Aorta (tissue), 5 donors: ENCODE measurements at places on chromosomes 2 and 18.
A peak's percentile ranks its signal among the peaks of the same experiment; 100 is the strongest.

- H3K27me3 ChIP-seq: no peaks in the 10 kb centered on the region
- H3K4me1 ChIP-seq: no peaks in the 10 kb centered on the region
- H3K36me3 ChIP-seq: no peaks in the 10 kb centered on the region
- DNase-seq: no peak
These were observed 125.6 kb downstream of the GRB14 start for GRCh38 chr2:164495491-164496223.

DNA sequence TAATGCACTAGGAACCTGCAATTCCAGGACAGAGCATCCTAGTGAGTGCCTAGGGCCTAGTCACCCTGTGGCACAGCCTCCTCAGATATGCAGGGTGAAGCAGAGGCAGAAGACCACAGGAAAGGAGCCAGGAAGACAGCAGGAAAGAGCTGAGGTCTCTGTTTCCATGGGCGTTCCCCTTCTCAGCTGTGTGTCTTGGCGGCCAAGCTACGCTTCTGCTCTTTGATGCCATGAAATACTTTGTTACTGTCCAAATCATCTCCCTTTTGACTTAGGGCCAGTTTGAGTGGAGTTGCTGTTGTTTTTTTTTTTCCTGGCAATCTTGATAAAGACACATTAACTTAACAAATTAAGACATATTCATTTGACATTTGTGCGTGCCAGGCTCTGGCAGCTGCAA, 67.3 kb downstream of the APOB start:
- no peaks in the 10 kb centered on the region for H3K27me3 ChIP-seq
- peak; percentile 58 for DNase-seq
- no peaks in the 10 kb centered on the region for H3K36me3 ChIP-seq
- no peak overlapping the region for H3K4me3 ChIP-seq
- H3K4me1 ChIP-seq: peaks cover 19% of the 10 kb centered on the region
- H3K27ac ChIP-seq: peak overlapping the region; percentile 73

DNA sequence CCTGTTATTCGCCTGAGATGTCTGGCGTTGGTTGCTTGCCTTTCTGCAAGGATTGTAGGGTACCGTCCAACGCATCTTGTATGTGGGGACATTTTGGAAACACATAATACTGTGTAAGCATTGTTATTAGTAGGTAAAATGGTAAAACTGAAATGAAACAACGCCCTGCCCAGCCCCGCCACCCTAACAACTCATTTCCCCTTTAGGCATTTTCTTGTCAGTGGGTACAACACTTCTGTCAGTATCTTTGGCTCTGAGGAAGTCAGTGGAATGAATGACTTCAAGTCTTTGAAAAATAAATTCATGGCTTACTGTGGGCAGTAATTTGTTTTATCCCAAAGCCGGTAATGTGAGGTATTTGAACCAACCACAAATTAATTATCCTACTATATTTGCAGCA, 86.0 kb downstream of the FMNL2 start:
- no peaks in the 10 kb centered on the region for H3K36me3 ChIP-seq
- DNase-seq: no peak
- peaks cover 9% of the 10 kb centered on the region for H3K4me1 ChIP-seq
- no peak overlapping the region for H3K27ac ChIP-seq

GRCh38 chr2:72669121-72669520, 156.7 kb downstream of the EXOC6B start:
- H3K4me1 ChIP-seq: no peaks in the 10 kb centered on the region
- H3K27me3 ChIP-seq: no peaks in the 10 kb centered on the region
- no peaks in the 10 kb centered on the region for H3K36me3 ChIP-seq
- no peak for DNase-seq
- no peak overlapping the region for H3K27ac ChIP-seq
- no peak overlapping the region for H3K4me3 ChIP-seq

DNA sequence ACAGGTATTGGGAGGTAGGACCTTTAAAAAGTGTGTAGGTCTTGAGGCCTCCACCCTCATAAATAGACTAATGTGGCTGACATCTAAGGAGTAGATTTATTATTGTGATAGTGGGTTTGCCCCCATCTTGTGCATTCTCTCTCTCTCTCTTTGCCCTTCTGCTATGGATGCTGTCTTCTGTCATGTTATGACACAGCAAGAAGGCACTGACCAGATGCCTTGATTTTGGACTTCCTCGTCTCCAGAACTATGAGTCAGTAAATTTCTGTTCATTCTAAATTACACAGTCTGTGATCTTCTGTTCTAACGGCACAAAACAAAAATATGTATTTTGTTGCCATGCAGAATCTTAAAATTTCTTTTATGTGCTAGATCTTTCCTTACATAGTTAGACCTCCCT, 66.9 kb downstream of the ATAD2B start:
- no peak for DNase-seq
- H3K4me3 ChIP-seq: no peak overlapping the region
- no peaks in the 10 kb centered on the region for H3K27me3 ChIP-seq
- peaks cover 9% of the 10 kb centered on the region for H3K36me3 ChIP-seq
- H3K27ac ChIP-seq: no peak overlapping the region
- no peaks in the 10 kb centered on the region for H3K4me1 ChIP-seq

GRCh38 chr2:80105015-80105640, 199.4 kb downstream of the LRRTM1 start:
- H3K27me3 ChIP-seq: no peaks in the 10 kb centered on the region
- no peaks in the 10 kb centered on the region for H3K36me3 ChIP-seq
- H3K4me3 ChIP-seq: no peak overlapping the region
- DNase-seq: no peak
- no peak overlapping the region for H3K27ac ChIP-seq
- no peaks in the 10 kb centered on the region for H3K4me1 ChIP-seq

DNA sequence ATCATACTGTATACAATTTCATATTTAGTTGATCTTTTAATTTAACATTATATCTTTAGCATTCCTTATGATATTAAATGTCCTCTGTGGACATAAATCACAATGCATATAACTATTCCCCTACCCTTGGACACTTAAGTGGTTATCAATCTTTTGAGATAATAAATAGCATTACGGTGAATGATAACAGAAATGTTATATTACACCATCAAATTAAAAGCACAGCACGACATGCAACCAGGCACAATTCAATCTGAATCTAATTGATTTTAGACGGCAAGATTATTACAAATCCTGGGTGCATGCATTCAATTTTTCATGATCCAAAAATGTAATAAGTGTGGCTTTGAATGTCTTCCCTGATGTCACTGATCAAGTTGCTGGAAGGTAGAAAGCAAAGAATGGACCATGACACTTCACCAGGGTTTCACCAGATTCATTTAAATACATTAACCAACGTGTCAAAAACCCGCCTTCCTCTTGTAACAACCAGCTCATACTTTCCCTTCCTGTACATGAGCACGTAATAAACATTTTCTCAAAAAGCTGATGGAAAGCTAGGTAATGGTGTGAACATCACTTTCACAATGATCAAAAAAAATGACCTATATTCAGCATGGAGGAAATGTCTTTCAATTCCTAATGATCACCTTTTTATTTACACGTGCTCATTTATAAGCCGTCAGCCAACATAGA, 513.7 kb upstream of the ID2 start:
- H3K4me3 ChIP-seq: no peak overlapping the region
- H3K27ac ChIP-seq: no peak overlapping the region
- H3K36me3 ChIP-seq: no peaks in the 10 kb centered on the region
- no peak for DNase-seq
- H3K27me3 ChIP-seq: no peaks in the 10 kb centered on the region

GRCh38 chr18:42275138-42275535, 320.1 kb downstream of the PIK3C3 start:
- no peak overlapping the region for H3K4me3 ChIP-seq
- DNase-seq: no peak
- no peaks in the 10 kb centered on the region for H3K4me1 ChIP-seq
- no peaks in the 10 kb centered on the region for H3K27me3 ChIP-seq
- H3K27ac ChIP-seq: no peak overlapping the region
- no peaks in the 10 kb centered on the region for H3K36me3 ChIP-seq

DNA sequence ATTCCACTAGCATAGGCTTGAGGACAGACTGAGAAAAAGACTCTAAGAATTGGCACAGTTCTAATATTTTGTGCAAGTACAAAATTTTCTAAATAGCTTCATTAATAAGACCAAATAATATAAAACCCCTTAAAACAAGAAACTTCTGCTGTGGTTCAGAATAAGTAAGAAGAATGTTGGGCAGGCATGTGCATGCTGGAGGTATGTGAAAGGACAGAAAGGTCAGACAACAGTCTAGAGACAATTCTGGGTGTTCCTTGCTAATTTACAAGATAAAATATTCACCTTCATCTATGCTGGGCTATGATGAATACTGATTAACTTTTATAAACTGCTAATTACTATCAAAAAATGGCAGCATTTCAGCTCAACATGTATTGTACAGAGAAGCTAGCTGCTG, 14.9 kb downstream of the CEBPZOS start:
- H3K27me3 ChIP-seq: no peaks in the 10 kb centered on the region
- DNase-seq: no peak
- peaks cover 3% of the 10 kb centered on the region for H3K36me3 ChIP-seq
- no peak overlapping the region for H3K4me3 ChIP-seq
- no peak overlapping the region for H3K27ac ChIP-seq
- no peaks in the 10 kb centered on the region for H3K4me1 ChIP-seq

GRCh38 chr2:77512507-77512906, 9.7 kb downstream of the LRRTM4 start:
- no peaks in the 10 kb centered on the region for H3K4me1 ChIP-seq
- H3K27me3 ChIP-seq: no peaks in the 10 kb centered on the region
- no peak overlapping the region for H3K27ac ChIP-seq
- no peak overlapping the region for H3K4me3 ChIP-seq
- DNase-seq: no peak
- no peaks in the 10 kb centered on the region for H3K36me3 ChIP-seq

DNA sequence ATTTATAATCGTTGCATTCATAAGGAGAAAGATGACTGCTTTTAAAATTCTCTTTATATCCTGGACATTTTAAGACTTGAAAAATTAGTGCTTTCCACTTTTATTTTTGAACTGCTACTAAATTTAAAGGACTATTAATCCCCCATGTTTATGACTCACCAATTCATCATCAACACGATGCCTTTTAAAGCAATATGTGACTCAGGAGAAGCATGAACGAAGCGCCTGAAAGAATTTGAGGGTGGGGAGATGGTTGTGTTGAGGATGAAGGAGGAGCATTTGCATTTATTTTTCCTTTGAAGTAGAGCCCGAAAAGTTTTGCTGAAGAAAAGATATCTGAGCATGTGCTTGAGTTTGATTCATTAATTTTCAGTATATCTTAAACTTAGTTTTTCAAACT, 192.2 kb upstream of the LRRTM1 start:
- H3K4me1 ChIP-seq: no peaks in the 10 kb centered on the region
- DNase-seq: no peak
- H3K27ac ChIP-seq: no peak overlapping the region
- no peaks in the 10 kb centered on the region for H3K27me3 ChIP-seq
- no peak overlapping the region for H3K4me3 ChIP-seq
- H3K36me3 ChIP-seq: no peaks in the 10 kb centered on the region

GRCh38 chr2:142880279-142880678, 2.8 kb downstream of the KYNU start:
- no peaks in the 10 kb centered on the region for H3K27me3 ChIP-seq
- peaks cover 2% of the 10 kb centered on the region for H3K4me1 ChIP-seq
- no peak overlapping the region for H3K27ac ChIP-seq
- H3K36me3 ChIP-seq: no peaks in the 10 kb centered on the region
- no peak for DNase-seq

DNA sequence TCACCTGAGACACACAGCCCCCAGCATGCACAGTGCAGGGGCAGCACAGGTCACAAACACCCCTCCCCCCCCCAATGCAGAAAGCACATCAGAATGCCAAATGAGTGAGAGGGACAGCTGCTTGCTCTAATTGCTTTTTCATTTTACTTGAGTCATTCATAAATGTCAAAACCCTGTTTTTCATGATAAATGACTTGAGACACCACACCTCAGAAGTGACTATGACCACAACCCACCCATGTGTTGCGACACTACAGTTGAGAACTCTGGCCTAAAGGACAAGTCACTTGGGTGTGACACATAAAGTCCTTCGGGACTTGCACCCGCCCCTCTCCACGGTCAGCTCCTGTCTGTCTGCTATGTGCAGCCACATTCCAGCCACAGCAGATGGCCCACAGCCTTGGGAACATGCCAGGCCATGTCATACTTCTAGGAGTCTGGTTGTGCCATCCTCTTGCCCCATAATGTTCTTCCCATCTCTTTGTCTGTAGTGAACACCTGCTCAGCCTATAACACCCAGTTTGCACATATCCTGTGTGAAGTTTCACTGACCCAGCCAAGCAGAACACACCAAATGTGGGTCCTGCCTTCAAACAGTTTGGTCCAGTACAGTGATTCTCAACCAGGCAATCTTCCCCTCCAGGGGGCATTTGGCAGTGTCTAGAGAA, 30.2 kb upstream of the RIOK3 start:
- no peaks in the 10 kb centered on the region for H3K4me1 ChIP-seq
- H3K36me3 ChIP-seq: no peaks in the 10 kb centered on the region
- H3K27ac ChIP-seq: no peak overlapping the region
- H3K27me3 ChIP-seq: no peaks in the 10 kb centered on the region

- H3K27me3 ChIP-seq: no peaks in the 10 kb centered on the region
- no peaks in the 10 kb centered on the region for H3K36me3 ChIP-seq
- DNase-seq: peak; percentile 59
- H3K27ac ChIP-seq: peak within 1 kb of the TSS; percentile 64
- H3K4me1 ChIP-seq: peaks cover 8% of the 10 kb centered on the region
These were observed at the start of gene PID1 for GRCh38 chr2:229270551-229271410. Gene PID1, minus strand, starts transcription at chr2:229271287. Its CDS starts 244 bp downstream, at chr2:229271043.

- no peaks in the 10 kb centered on the region for H3K4me1 ChIP-seq
- no peaks in the 10 kb centered on the region for H3K27me3 ChIP-seq
- DNase-seq: no peak
- H3K4me3 ChIP-seq: no peak overlapping the region
- H3K36me3 ChIP-seq: peaks cover 2% of the 10 kb centered on the region
These were observed 119.3 kb downstream of the C2orf74 start for GRCh38 chr2:61281321-61281720.

DNA sequence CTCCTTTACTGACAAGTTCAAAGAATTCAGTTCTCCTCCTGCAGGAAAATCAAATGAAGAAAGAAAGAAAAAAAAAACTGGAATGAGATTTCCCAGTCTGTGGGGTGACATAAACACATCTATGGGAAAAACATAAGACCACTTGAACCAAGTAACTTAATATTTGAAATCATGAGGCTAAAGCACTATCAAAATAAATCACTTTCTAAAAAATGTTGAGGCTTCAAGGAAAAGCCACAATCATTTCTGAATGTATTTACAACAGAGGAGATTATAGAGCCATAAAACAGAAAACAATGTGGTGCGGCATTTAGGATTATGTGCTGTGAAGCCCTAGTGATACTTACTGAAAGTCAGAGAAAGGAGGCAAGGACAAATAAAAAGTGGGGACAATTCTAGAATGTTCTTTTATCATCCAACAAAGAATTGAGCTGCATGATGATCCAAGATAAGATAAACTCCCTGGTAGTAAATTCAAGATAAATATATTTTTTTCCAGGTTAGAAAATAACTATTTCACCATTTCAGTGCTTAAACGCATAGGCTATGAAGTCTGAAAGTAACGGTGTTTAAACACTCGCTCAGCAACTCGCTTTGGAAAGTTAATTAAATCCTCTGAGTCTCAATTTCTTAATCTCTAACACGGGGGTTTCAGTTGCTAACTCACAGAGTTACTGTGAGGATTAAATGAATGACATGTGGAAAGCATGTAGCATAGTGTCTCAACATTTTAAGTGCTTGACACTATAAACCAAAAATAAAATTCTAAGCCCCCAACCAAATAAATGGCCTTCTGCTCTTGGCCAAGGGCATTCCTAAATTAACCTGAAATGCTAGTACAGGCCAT, 288.5 kb downstream of the AGPS start:
- no peaks in the 10 kb centered on the region for H3K36me3 ChIP-seq
- H3K27ac ChIP-seq: no peak overlapping the region
- no peak overlapping the region for H3K4me3 ChIP-seq
- no peaks in the 10 kb centered on the region for H3K4me1 ChIP-seq

GRCh38 chr2:184945326-184945725, 347.0 kb downstream of the ZNF804A start:
- no peaks in the 10 kb centered on the region for H3K27me3 ChIP-seq
- DNase-seq: no peak
- no peaks in the 10 kb centered on the region for H3K36me3 ChIP-seq
- no peaks in the 10 kb centered on the region for H3K4me1 ChIP-seq
- H3K27ac ChIP-seq: no peak overlapping the region
